Peyer's patch (tissue), 4 donors: ENCODE measurements at places on chromosomes 3 and 15. TPM values are rescaled to one million over a fixed set of nuclear protein-coding genes. Genes with fewer than 3 reads are reported as not detected.

DNA sequence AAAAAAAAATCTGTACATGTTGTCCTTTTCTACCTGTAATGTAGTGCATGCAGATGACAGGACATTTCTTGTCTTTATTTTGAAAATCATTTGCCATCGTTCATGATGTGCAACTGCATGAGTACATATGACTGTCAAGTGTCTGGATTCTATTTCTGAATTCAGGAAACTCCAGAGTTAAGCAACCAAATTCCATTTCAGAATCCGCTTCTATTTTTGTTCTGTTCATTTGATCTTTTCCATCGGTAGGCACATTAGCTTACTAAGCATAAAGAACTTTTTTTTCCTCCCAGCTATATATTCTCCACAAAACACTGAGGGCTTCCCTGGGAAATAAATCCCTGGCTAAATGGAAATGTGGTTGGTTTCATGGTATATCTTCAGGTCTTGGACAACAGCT is 365.6 kb downstream of the PTPRG start:
- no peak overlapping the region for H3K4me3 ChIP-seq
- H3K36me3 ChIP-seq = no peaks in the 10 kb centered on the region
- peaks cover 7% of the 10 kb centered on the region for H3K4me1 ChIP-seq
- no peak for DNase-seq
- H3K27ac ChIP-seq = peak overlapping the region; percentile 12

GRCh38 chr3:8597219-8597853 is 47.3 kb downstream of the SSUH2 start:
- no peaks in the 10 kb centered on the region for H3K4me1 ChIP-seq
- no peak for DNase-seq
- no peak overlapping the region for H3K4me3 ChIP-seq
- no peak overlapping the region for H3K27ac ChIP-seq

NFKBIZ gene
- 63.8 TPM for total RNA-seq

HIGD1A gene
- 169 TPM for total RNA-seq

TGM5 gene
- not detected for total RNA-seq
